ENCODE measurements at places on chromosomes 5 and 9. TPM values are rescaled to one million over a fixed set of nuclear protein-coding genes. Genes with fewer than 3 reads are reported as not detected.

TBC1D9B gene
- 32.9 TPM for total RNA-seq

ZDHHC12 gene
- 2.6 TPM for total RNA-seq

IL5 gene
- not detected for total RNA-seq

ANXA1 gene
- total RNA-seq = 90.8 TPM

ACER2 gene
- total RNA-seq = 1.6 TPM

IFNK gene
- total RNA-seq = not detected

MCTP1 gene
- total RNA-seq = 20.4 TPM

SPACA9 gene
- 1.0 TPM for total RNA-seq
